ENCODE measurements at places on chromosomes 5 and 9.

DNA sequence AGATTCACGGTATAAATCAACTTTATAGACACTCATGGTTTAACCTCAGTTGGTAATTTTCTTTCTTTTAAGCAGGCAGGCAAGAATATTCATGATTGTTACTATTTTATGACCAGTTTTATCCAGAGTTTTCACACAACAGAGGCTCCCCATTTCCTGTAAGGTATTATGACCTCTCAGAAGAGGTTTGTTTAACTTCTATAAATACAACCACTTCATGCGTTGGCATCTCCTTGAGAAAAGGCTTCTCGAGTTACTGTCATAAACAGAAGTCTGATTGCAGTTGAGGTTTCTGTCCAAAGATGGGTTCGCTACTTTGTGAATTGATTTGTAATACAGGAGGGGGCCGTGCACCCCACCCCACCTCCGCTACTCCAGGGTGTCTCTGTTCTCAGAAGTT, 55.3 kb downstream of the ENTREP1 start:
- no peak for DNase-seq

DNA sequence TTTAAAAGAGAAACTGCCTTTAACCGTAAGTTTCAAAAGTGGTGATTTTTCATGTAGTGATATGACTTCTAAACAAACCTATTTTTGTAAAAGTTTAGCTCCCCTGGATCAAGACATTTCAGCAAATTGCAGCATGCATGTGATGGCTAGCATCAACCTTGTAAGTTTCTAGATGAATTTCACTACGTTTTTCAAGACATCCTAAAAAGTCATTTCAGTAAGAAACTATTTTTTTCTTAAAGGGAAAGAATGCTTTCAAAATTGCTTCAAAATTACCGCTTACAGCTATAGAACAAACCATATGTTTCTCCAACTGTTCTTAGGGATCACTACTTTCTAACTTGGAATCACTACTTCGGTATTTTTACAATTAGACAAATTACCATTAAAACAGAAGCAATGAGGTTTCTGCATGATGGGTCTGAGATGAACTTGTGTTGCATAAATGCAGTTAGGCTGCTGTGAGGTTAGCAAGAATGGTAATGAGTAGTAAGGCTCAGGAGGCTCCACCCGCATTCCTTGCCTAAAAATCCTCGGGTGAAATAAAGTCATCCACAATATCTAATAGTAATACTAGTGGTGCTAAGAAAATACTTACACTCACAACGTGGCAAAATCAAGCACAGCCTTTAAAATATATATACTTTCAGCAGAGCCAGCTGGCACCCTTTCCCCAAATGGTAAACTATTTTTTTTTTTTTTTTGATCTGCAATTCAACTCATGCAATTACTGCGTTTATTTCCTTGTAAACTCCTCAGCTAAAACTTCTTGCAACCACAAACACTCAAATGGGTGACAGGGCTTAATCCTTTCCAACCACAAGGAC, 53.8 kb downstream of the CDC14B start:
- DNase-seq = no peak

DNA sequence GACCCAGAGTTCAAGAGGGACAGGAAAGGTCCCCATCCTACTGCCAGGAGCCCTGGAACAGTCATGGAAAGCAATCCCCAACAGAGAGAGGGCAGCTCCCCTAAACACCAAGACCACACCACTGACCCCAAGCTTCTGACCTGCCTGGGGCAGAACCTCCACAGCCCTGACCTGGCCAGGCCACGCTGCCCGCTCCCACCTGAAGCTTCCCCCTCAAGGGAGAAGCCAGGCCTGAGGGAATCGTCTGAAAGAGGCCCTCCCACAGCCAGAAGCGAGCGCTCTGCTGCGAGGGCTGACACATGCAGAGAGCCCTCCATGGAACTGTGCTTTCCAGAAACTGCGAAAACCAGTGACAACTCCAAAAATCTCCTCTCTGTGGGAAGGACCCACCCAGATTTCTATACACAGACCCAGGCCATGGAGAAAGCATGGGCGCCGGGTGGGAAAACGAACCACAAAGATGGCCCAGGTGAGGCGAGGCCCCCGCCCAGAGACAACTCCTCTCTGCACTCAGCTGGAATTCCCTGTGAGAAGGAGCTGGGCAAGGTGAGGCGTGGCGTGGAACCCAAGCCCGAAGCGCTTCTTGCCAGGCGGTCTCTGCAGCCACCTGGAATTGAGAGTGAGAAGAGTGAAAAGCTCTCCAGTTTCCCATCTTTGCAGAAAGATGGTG, 31.6 kb downstream of the CD180 start:
- DNase-seq = no peak

- peak; percentile 38 for DNase-seq
Observed at GRCh38 chr5:124824637-124825158, 78.3 kb upstream of the ZNF608 start.

GRCh38 chr5:39801306-39801705, 376.5 kb upstream of the DAB2 start:
- no peak for DNase-seq

DNA sequence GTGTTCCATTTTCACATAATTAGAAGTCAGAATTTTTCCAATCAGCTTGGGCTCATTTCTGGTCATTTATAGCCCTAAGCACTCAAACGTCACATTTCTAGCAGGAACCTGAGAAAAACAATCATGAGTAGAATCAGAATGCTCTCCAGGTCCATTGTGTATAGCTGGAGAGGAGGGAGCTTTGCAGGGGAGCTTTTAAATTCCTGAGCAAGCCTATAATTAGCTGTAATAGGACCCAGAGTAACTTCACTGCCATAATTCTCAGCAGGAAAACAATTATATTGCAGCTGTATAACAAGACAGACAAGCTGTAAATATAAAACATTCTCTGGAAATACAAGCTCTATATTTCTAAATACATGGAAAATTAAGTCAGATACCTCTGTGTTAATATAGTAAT, 637.6 kb upstream of the SGCD start:
- DNase-seq = no peak

DNA sequence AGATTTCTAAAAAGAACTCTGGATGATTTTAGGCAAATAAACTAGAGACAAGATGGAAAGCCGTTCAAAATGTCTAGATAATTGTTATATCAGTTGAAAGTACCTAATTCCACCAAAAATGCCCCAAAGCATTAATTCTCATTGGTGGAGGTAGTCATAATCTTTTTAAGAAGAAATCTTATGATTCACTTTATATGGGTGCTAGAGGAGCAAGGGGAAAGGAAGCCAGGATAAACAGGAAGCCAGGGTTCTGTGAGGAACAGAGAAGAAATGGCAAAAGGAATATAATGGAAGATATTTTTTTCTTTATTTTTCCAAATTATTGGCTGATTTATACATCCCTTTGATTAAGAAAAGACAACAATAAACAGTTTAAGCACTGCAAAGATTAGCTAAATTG, 7.8 kb downstream of the YIPF5 start:
- DNase-seq = no peak

DNA sequence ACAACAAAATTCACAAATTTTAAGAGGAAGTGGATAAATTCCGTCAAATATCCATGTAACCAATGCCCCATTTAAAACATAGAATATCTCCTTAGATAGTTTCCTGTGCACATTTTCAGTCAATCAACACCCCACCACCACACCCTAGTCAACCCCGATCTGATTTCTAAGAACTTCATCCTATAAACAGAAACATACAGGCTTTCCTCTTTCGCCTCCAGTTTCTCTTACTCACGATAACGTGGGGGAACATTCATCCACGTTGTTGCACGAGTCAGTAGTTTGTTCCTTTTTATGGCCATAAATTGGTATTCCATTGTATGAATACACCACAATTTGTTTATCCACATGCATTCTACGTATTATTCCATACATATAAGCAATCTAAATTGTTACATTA, 35.6 kb upstream of the TRIO start:
- no peak for DNase-seq

DNA sequence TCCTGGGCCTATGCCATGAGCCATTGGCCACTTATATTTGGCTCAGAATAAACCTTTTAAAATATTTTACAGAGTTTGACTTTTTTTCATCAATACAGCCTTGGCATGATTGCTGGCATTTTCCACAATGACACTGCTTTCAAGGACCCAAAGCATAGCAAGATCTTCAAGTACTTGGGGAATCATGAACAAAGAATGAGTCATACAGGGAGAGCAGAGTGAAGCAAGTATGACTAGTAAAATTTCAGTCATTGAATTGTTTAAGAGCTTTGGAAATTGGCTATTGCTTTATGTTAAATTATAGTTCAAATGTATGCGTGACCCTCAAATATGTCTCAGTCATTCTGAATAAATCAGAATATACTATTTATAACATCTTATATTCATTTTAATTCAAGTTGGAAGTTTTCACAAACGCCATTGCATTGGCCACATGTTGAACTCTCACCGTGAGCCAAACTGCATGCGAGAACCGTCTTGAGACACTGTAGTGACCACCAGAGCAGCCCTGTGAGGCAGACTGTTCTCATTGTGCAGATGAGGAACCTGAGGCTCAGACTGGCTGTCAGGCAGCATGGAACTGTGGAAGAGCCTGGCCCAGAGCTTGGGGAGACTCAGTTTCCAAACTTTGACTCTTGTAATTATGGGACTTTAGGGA, 52.9 kb downstream of the GDNF start:
- peak; percentile 87 for DNase-seq

DNA sequence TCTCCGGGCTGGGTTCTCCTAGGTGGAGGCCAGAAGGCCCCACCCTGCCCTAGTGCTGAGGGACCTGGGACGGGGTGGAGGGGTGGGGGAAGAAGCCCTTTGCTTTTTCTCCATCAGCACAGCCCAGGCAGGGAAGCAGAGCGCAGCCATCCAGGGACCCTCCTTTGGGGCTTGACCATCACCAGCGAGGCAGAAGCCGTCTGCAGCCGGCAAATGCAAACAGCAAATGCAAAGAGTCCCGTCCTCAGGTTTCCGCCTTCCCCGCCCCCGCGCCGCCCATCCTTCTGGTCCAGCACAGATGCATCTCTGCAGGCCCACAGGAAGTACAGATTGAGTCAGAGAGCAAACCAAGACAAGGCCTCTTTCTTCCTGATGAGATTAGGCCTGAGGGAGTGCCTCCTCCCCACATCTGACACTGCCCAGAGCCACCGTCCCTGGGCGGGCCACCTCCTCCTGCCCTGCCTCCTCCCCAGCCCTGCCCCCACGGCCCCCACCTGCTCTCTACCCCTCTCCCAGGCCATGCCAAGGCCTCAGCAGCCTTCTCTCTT, 23.4 kb downstream of the CORO2A start:
- no peak for DNase-seq

DNA sequence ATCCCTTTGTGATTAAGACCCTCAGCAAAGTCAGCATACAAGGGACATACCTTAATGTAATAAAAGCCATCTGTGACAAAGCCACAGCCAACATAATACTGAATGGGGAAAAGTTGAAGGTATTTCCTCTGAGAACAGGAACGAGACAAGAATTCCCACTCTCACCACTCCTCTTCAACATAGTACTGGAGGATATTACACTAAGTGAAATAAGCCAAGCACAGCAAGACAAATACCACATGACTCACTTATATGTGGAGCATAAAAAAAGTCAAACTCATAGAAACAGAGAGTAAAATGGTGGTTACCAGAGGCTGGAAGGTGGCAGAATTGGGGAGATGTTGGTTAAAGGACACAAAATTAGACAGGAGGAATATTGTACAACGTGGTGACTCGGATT, 118.1 kb upstream of the NFIL3 start:
- DNase-seq = no peak
